Osteoblast (primary cell): ENCODE measurements at places on chromosomes 1 and 21. TPM values are rescaled to one million over a fixed set of nuclear protein-coding genes. Genes with fewer than 3 reads are reported as not detected.

The KRTAP19-3 gene
- not detected in 2 replicates for total RNA-seq

The DMBX1 gene
- not detected in 2 replicates for total RNA-seq

The C1orf94 gene
- not detected in 2 replicates for total RNA-seq

The DIRAS3 gene
- total RNA-seq = 2.1 and 4.0 TPM in 2 replicates

The C1orf167 gene
- total RNA-seq = under 0.01 TPM in 1 of 2 replicates, not detected in the other

The SHISAL2A gene
- total RNA-seq = not detected in 2 replicates
